ENCODE measurements at places on chromosomes 4 and X. TPM values are rescaled to one million over a fixed set of nuclear protein-coding genes. Genes with fewer than 3 reads are reported as not detected.

The DDIT4L gene
- 0.63 TPM for total RNA-seq

The NBDY gene
- 36.8 TPM for total RNA-seq

The CT45A2 gene
- not detected for total RNA-seq

The CLDN24 gene
- total RNA-seq = not detected

The BTC gene
- total RNA-seq = not detected

The PAGE3 gene
- not detected for total RNA-seq

The HSD17B11 gene
- total RNA-seq = 21.2 TPM

The SPANXD gene
- total RNA-seq = not detected

The TAF7L gene
- total RNA-seq = not detected

The GPR78 gene
- total RNA-seq = not detected

The RAI2 gene
- 0.41 TPM for total RNA-seq

The ADAMTS3 gene
- total RNA-seq = not detected

The RTL3 gene
- not detected for total RNA-seq

The RBMXL3 gene
- not detected for total RNA-seq

The CORIN gene
- 0.34 TPM for total RNA-seq

The CLGN gene
- 0.23 TPM for total RNA-seq

The USP26 gene
- total RNA-seq = not detected

The HHIP gene
- not detected for total RNA-seq

The KDR gene
- total RNA-seq = not detected

The TRIML2 gene
- not detected for total RNA-seq
